Activated CD4-positive, CD25-positive, alpha-beta regulatory T cell (primary cell): ENCODE measurements at places on chromosomes 12 and 14.
A peak's percentile ranks its signal among the peaks of the same experiment; 100 is the strongest.

GRCh38 chr14:61720294-61720661 is 25.0 kb downstream of the HIF1A start:
- no peak for DNase-seq

- no peak for DNase-seq
These were observed 279.7 kb upstream of the ATP2B1 start for GRCh38 chr12:89988188-89988915.

GRCh38 chr12:42090899-42091298 is 53.8 kb downstream of the GXYLT1 start:
- no peak for DNase-seq

GRCh38 chr12:10716704-10717315 is 6.3 kb downstream of the YBX3 start:
- no peak for DNase-seq

- DNase-seq, result peak; percentile 10
These were observed 191.6 kb downstream of the DUSP6 start for GRCh38 chr12:89160716-89161123.

- no peak for DNase-seq
These were observed 33.3 kb upstream of the C2CD5 start for GRCh38 chr12:22577667-22578066.

- no peak for DNase-seq
These were observed 17.3 kb downstream of the TPH2 start for GRCh38 chr12:71955970-71956369.

- DNase-seq, result no peak
These were observed 190.6 kb downstream of the CALM1 start for GRCh38 chr14:90587252-90587910.

DNA sequence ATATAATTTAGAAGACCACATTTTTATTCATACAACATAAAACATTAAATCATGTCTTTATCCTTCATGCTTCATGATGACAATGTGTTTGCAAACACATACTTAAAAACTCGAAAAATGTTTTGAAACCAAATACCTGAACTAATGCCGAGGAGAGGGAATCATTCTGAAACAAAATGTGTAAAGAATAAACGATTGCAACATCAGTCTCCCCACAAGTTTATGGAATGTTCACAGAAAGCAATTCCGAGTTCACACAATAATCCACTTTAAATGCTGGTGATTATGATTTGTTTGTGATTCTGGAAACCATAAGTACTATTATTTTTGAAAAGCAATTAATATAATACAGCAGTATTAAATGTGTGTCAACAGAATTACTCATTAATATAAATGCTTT is 84.5 kb upstream of the PDZRN4 start:
- DNase-seq, result no peak

- DNase-seq, result no peak
These were observed 171.8 kb downstream of the FLRT2 start for GRCh38 chr14:85701763-85702162.

DNA sequence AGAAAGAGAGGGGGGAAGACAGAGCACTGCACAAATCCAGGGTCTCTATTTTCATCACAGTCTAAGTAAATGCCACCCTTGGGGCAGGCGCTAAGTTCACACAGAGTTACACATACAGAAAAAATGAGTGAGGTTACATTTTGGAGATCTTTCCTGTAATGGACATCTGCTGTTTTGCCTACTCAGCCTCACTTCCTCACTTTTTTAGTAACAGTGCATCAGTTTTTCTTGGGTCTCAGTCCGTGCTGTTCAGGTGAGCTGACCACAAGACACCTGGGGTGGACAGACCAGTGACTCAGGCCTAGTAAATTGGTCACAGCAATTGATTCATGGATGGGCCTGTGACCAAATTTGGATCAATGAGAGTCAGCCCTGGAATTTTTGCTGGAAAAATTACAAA is 33.6 kb upstream of the SLC5A8 start:
- DNase-seq, result no peak

- no peak for DNase-seq
These were observed 51.7 kb upstream of the FERMT2 start for GRCh38 chr14:53002576-53002975.

GRCh38 chr14:54487771-54488170 is 1.0 kb downstream of the GMFB start:
- DNase-seq, result no peak

DNA sequence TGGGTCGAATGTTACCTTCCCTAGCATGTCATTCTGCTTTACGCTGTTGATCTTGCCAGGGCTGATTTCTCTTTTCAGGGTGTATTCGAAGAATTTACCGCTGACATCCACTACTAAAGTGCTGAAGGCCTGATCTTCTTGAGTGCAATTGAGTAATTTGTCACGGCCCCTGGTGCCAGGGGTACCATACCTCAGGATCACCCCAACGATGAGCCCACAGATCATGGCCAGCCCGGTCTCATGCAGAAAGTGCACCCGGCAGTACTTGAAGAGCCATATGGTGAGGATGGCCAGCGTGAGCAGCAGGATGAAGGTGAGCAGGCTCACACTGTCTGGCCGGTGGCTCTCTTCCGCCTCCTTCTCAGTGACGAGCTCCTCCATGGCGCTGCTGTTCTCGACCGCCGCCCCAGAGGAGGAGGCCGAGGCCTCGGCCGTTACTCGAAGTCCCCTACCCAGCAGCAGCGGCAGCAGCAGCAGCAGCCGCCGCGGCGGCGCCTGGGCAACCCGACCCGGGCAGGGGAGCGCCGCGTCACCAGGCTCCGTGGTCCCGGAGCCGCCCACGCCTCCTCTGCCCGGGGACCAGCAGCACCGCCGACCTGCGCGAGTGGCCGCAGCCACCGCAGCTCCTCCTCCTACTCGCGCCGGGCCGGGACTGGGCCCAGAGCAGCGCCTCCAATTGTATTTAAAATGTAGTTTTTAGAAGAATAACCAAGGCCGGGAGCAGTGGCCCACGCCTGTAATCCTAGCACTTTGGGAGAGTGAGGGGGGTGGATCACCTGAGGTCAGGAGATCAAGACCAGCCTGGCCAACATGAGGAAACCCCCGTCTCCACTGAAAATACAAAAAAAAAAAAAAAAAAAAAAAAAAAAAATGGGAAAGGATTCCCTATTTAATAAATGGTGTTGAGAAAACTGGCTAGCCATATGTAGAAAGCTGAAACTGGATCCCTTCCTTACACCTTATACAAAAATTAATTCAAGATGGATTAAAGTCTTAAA is 58.5 kb upstream of the TMPO start:
- no peak for DNase-seq

GRCh38 chr12:5085896-5086295 is 42.2 kb downstream of the KCNA5 start:
- no peak for DNase-seq

DNA sequence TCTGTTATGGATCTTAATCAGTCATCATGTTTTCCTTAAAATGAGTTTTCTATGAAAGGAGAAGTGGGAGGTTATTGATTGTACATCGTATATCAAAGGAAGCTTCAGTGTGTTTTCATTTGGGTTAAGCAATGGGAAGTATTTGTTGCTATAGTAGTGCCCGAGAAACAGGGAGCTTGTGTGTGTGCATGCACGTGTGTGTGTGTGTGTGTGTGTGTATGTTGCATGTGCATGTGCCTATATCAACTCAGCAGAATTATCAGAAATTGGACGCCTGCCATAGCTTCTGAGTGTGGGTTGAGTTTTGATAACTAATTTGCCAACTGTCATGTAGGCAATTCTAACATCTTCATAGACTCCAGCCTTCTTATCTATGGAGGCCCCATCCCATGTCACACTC is 246.1 kb upstream of the CRY1 start:
- no peak for DNase-seq

DNA sequence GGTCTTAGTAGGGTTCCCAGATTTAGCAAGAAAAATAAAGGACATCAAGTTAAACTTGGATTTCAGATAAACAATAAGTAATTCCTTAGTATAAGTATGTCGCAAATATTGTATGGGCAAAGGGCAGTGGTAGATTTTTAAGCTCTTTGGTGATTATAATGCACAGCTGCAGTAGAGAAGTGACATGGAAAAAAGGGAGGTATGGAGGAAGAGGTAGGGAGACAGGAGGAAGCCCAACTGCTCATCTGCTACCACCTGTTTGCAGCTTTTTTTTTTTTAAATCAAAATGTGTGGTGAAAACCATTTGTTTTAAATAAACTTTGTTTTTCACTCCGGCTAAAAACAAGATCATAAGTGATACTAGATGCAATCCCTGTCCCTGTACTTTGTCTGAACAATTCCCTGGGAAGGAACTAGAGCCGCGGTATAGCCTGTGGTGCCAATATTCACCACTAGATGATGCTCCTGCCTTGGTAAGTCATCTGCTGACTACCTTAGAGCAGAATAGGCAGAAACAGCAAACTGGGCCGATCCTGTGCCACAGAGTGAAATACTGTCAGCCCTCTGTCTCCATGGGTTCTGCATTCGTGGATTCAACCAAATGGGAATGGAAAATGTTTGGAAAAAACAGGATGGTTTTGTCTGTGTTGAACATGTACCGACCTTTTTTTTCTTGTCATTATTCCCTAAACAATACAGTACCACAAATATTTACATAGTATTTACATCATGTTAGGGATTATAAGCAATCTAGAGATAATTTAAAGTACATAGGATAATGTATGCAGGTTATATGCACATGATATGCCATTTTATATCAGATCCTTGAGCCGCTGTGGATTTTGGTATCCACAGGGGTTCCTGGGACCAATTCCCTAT is 62.4 kb upstream of the PLBD1 start:
- peak; percentile 2 for DNase-seq
